ENCODE measurements at places on chromosomes 4 and X. TPM values are rescaled to one million over a fixed set of nuclear protein-coding genes. Genes with fewer than 3 reads are reported as not detected.

DNA sequence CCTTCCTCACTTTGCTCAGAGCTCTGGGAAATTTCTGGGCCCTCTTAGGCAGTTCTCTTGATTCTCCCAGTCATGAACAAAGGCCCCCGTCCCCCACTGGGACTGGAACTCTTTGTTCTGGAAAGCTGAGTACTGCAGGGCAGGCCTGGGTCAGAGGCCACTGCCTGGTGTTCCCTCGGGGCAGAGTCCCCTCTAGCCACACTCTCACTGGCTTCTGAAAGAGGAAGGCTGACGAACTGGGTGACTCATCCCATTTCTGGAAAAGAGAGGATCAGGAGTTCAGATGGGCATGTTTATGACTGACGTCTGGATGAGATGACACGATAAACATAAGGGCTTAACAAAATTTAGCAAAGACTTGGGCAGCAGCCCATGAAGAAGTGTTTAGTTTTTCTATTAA is 47.7 kb downstream of the DDX3X start:
- DNase-seq: no peak

- no peak for DNase-seq
These were observed 5.3 kb downstream of the FBXW7 start for GRCh38 chr4:152530600-152530999.

DNA sequence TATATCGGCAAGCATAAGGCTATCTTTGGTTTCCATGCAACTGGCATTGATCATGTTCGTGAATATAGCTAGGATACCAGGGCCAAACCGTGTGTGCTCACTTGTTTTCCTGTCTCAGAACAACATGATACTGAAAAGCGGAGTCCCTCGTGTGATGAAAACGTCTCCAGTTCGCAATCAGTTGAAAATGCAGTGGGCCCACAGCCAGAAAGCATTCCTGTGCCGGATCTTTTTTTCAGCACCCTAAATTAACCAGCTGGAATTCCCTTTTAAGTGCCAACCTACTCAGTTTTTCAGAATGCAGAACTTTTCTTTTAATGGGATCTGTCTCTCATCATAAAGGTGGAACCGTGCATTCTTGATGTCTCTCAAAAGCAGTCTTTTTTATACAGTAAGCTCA is 130.8 kb upstream of the FRG1 start:
- no peak for DNase-seq

DNA sequence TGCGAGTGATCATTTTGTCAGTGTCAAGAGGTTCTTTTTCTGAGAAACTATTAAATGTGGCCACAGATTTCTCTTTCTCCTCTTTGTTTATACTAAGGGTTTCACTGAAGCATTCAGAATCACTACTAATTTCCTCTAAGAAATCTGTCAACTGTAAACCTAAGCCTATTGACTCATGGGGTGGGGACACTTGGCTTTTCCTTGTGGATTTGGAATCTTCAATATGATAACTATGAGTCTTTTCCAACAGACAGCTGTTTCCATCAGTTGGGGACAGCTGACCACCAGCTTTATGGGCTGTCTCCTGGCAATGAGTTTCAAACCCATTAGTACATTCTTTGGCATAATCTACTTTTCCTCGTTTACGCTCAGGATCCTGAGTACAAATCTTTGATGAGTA is 13.8 kb downstream of the PGRMC1 start:
- no peak for DNase-seq

DNA sequence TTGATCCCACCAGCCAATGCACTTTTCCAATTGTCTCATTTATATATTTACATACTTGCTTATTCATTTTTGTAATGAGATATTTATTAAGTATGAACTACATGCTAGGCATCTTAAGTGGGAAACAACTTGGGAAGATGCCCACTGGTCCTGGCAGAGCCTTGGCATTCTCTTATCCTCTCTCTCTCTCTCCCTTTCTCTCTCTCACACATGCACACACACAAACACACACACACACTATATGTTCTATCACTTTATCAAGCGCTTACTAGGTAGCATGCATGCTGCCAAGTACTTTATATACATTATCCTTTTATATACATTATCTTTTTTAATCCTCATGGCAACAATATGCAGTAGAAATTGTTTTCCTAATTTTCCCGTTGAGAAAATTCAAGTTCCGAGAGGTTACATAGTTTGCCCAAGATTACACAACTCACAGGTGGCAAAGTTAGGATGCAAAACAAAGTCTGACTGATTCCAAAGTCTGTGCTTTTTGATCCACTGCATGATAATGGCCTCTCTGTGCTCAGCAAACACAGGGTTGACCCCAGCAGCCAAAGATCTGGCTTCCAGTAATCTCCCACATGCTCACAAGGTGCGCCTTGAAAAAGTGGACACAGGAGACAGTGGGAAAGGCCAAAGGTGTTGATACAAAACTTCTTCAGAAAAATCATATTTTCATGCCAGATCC is 173.1 kb upstream of the KLF3 start:
- no peak for DNase-seq

DNA sequence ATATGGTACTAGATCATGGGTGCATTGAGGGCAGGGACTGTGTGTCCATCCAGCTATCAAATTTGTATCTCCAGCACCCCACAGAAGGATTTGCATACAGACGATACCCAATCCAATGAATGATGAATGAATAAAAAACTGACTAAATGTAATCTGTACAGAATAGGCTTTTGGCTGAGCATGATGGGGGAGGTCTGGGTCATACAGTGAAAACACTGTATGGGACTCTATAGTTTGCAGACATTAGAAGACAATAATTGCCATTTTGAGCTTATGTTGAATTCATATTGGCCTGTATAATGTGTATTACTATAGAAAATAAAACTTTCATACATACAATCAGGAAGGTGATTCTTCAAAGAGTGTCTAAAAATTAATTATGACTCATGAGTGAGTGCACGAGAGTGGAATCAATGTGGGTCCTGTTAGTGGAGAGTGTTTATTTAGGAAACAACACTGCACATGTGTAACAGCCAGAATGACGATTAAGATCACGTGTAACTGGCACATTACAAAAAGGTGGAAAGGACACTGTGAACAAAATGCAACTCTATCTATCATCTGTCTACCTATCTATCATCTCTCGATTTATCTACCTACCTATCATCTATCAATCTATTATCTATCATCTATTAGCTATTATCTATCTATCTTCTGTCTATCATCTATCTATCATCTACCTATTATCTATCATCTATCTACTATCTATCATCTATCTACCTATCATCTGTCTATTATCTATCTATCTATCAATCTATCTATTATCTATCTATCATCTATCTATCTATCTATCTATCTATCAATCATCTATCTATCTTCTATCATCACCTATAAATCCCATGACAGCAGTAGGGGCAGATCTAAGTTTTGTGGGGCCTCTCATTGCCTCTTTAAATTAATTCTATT is 201.3 kb downstream of the PTTG2 start:
- DNase-seq: no peak

GRCh38 chr4:94523033-94523580 is 71.4 kb downstream of the PDLIM5 start:
- no peak for DNase-seq

- DNase-seq: no peak
These were observed 23.1 kb upstream of the GABRG1 start for GRCh38 chr4:46146993-46147392.

- DNase-seq: no peak
These were observed 276.1 kb downstream of the PPP3CA start for GRCh38 chr4:101071241-101071640.

DNA sequence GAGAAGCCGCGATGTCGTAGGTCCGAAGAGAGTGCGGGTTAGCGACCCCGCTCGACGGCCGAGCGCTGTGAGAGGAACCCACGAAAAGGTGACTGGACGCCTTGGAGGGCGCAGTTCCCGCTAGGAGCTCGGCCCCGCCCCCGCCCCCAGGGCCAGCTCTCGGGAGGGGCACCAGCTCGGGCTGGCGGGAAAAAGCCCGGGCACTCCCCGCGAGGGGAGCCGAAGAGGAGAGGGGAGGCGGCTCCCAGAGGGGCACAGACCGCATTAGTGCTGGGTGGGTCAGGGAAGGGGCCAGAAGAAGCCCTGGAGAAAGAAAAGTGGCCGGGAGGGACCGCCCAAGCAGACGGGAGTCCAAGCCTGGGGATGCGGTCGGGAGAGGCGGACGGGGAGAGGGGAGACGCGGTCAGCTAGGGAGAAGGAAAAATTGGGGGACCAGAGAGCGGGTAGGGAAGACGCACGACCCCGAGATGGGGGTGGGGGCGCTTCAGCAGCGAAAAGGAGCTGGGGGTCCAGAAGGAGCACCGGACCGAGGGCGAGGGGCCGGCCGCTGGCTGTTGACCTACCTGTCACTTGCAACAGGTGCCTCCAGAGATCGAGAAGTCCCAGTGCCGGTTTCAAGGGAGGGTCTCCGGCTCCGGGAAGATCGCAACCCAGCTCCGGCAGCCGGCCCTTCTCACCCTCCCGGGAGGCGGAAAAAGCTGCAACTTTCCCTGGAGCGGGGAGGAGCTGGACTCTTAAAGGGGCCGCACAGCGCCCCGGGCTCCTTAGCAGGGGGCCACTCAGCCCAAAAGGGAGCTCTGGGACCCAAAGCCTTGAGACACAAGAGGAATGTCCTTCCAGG is at the start of gene SYTL4:
TSS of gene SYTL4 (minus strand) at position 681 of the 841 bp plus-strand sequence. CDS start 30,084 bp downstream, outside the sequence.
- DNase-seq: no peak

DNA sequence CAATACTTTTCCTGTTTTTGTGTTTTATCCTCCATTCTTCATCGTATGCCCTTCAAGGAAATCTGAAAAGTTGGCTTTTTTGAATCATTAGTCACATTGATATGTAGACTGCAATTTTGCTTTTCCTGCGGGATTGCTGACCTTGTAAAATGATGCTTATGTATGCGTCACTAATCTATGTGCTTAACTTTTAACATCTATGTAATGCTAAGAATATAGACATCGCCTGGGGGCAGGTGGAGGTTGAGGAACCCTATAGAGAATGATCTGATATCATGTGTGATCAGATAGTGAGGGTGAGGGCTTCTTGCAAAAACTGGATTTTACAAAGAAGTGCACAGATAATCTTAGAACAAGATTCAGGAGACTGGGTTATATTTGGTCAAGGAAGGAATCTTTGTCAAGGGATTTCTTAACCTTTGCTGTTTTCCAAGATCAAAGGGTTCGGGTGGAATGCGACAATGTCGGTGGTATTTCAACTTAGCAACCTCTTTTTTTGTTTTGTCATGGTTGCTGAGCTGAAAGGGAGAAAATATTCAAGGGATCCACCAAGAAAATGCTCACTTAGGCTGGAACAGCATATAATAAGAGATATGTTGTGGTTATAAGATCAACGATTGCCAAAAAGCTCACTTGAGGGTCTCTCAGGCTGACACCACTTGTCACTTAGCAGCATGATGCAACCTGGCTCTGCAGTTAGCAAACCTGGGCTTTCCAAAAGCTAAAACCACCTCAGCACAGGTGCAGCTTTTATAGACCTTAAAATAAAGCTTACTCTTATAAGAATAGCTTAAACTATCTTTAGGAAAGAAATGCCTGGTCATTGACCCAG is 70.6 kb upstream of the PUDP start:
- DNase-seq: no peak

DNA sequence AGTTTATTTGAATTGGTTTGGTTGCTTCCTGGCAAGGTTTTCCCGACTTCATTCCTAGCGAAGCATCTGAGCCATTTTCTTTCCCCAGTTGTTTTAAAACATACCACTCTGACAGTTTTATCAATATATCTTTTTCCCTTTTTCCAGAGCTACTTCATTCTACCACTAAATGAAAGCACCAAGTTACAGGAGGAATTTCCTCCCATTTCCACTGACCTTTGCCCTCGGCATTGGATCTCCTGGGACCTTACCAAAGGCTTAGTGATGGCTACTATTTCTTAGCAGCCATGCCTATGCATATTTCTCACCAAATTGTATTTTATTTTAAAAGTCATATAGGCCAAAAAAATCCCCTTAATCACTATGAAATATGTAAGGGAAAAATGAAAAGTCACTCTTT is 150.5 kb downstream of the ZNF330 start:
- DNase-seq: no peak

- no peak for DNase-seq
These were observed 19.9 kb upstream of the TRIM61 start for GRCh38 chr4:164997324-164997723.

GRCh38 chr4:118824141-118824540 is 11.8 kb downstream of the SEC24D start:
- no peak for DNase-seq

- DNase-seq: no peak
These were observed 1222.0 kb upstream of the PRKX start for GRCh38 chrX:4935401-4935800.

DNA sequence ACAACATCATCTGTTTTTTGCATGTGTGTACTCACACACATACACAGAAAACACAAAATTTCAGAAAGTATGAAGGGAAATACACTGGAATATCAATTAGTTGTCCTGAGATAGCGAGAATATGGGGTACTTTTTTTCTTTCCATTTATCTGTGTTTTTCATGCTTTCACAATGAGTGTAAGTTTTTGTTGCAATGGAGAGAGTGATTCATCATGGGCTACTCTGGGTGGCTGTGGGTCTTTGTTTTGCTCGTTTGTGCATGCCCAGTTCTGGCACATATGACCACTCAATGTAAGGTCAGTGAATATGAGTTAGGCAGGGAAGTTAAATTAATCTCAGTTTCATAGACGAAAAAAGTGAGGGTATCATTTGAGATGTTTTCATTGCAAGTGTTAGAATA is 26.9 kb downstream of the XK start:
- DNase-seq: no peak

DNA sequence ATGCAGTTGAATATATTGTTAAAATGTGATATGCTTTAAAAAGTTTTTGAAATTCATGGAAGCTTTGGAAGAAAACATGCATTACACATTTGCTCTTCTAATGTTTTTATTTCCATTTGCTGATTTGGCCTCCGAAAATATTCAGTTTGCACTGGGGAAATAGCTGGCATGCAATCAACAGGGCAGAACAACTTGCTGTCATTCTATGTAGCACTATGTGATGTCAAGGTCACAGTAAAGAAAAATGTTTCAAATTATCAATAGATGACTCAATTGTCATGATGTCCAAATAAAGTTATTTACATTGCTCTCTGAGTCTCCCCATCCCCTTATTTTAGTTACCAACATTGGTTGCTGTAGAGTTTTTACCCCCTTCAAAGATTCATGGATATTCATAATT is 119.2 kb downstream of the TLL1 start:
- no peak for DNase-seq

DNA sequence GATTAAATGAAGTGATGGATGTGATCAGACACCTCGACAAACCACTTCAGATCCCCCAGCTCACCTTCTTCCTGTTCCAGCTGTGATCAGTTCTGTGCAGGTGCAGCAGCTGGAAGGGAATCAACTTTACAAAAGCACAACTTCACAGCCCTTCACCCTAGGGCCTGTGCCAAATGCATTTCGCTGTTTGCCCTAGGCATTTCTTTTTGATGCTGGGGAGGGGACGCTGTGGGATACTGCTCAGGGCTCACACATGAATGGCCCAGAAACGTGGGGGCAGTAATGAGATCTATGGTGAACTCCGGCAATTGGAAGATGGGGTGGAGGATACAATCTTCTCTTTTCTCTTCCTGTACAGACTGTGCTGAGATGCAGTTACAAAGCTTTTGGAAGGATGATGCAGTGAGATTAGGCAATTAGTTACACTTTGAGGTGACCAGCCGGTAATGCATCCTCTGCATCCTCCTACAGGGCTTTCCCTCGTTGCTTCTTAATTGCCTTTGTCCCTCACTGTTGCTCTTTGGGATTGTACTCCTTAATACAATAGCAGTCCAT is 215.1 kb upstream of the PITX2 start:
- DNase-seq: no peak

- peak; percentile 9 for DNase-seq
These were observed 40.6 kb downstream of the USP26 start for GRCh38 chrX:133056341-133056740.

Gene JCHAIN
- polyA plus RNA-seq: not detected

Gene XK
- 0.17 TPM for polyA plus RNA-seq

Gene CDKL5
- polyA plus RNA-seq: 2.6 TPM

Gene CTBP1
- 71.9 TPM for polyA plus RNA-seq

Gene RXFP1
- not detected for polyA plus RNA-seq

Gene PLRG1
- polyA plus RNA-seq: 111 TPM
